ENCODE measurements at places on chromosomes 4 and X.

- peak; percentile 37 for DNase-seq
These were observed 629.1 kb upstream of the ATOH1 start for GRCh38 chr4:93199492-93199891.

GRCh38 chr4:16067515-16067914 lies 16.3 kb downstream of the PROM1 start:
- DNase-seq = no peak

DNA sequence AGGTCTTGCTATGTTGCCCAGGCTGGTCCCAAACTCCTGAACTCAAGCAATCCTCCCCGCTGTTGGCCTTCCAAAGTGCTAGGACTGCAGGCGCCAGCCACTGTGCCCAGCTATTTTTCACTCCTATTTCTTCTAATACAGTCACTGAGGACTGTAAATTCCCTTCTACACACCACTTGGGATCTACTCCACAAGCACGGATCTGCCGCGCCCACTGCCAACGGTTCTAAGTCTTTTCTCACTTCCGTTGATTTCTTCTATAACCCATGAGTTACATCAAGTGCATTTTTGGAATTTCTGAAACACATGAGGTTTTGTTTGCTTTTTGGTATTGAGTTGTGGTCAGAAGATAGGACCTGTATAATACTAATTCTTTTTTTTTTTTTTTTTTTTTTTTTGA lies 48.6 kb downstream of the FAM53A start:
- no peak for DNase-seq

DNA sequence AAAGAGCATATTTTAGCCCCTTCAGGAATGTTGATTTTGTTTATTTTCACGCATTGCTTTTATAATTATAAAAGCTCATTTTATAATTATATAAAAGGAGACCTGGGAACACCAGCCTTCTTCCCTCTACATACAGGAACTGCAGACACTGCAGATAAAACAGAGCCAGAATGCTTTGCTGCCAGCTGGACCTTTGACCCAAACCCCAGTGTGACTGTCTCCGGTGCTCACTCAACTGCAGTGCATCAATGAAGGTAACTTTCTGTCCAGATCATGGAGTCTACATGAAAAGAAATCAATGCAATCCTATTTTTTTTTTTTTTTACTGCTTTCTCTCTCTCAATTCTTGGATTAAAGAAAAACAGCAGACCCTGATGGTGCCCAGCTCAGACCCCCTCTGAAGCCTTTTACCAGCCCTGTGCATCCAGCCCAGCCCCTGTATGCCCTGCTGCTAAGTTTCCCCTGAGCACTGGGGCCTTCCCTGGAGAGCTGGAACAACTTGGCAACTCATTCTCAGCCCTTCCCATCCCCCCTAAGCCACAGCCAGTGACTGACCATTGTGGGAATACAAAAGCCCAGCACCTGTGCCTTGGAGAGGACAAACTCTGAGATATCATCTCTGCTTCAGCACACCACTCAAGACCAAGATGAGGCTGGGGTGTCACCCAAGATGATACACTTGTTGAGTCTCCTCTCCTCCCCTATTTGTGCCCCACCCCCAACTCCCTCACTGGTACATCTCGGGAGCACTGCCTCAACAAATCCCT lies 182.1 kb downstream of the EVC2 start:
- DNase-seq = no peak

DNA sequence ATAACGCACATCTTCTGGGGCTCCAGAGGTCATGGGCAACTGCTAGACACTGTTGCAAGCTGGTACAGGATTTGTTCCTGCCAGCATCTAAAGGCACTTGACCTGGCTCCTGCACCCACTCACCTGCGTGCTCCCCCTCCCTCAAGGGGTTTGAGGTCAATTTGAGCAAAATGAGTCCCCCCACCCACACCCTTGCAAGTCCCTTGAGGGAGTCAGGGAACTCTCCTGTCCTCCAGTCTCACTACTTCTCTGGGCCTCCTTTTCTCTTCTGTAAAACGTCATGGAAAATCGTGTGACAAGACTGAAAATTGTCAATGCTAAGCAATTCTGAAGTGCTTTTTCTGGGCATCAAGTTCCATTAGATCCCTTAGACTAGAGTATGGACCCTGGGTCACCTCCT lies 39.9 kb upstream of the PGK1 start:
- DNase-seq = no peak

DNA sequence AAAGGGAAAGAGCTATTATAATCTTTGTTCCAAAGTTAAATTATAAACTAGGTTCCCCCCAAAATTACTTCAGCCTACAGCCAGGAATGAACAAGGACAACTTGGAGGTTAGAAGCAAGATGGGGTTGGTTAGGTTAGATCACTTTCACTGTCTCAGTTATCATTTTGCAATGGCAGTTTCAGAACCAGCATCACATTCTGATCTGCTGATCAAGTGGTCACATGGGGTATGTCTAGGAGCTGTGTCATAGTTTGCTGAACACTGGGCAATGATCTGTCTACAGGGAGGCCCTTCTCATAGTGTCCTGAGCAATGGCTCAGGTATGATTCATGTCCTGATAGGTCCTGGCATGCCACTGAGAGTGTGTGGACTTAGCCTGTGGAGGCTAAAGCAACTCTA lies 41.6 kb upstream of the XIAP start:
- no peak for DNase-seq

DNA sequence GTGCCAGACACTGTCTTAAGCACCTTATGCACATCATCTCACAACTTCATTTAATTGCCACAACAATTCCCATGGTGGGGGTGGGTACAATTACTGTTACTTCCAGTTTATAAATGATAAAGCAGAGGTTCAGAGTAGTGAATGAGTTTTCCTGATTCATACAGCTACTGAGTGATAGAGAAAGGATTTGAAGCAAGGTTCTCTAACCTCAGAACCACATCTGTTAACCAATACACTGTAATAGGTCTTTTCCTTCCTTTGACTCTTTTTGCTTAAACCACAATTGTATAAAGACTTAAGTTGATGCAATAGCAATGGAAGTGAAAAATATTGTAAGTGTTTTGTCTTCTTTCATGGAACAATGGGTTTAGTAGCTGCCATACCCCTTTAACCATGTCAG lies 43.5 kb upstream of the PAK3 start:
- no peak for DNase-seq

DNA sequence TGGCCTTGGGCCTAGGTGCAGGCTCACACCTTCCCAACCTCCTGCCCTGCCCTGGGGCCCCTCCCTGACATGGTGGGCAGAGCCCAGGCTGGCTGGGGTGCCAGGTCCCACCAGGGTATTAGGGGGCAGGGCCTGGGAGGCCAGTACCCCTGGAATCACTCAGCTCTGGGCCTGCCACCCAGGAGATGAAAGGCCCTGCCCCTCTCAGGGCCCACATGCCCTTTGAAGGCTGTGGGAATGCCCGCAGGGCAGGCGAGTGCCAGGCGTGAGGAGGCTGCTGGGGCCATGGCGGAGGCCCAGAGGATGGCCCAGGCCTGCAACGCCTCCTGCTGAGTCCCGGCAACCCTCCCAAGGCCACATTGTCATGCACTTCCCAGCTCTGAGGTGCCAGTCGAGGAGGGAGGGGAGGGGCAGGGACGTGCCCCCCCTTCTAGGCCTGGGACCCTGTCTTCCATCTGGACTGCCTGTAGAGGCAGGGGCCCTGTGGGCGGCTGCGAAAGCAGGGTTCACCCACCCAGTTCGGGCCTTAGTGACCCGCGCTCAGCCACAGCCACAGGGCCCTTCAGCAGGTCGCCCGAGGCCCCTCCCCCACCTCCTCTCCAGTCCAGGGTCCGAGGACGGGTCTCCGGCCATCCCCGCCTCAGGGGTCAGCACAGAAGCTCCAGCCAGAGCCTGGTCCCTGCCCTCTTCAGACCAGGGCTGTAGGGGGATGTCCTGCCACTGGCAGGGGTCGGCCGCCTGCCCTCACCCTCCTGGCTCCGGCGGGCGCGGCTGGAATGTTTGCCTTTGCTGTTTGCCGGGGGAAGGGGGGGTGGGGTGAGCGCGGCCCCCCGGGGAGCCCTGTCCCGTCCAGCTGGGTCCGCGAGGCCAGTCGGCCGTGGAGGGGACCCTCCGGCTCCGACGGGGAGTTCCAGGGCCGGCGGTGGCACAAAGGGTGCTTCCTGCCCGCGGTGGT lies 26.7 kb upstream of the FGFR3 start:
- no peak for DNase-seq

DNA sequence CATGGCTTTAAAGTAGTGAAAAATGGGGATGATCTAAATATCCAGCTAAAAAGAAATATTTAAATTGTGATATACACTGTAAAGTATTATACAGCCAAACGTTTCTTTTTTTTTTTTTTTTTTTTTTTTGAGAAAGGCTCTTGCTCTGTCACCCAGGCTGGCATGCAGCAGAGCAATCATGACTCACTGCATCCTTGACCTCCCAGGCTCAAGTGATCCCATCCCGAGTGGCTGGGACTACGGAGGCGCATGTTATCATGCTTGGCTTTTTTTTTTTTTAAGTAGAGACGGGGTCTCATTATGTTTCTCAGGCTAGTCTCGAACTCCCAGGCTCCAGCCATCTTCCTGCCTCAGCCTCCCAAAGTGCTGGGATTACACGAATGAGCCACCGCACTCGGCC lies 17.1 kb downstream of the SMIM14 start:
- DNase-seq = no peak

Measured in right forelimb (tissue), 1 donor.